Fibroblast of mammary gland (primary cell): ENCODE measurements at places on chromosomes 13 and 19.

- DNase-seq = peak; percentile 33
These were observed 289.9 kb downstream of the RFC3 start for GRCh38 chr13:34107806-34108205.

DNA sequence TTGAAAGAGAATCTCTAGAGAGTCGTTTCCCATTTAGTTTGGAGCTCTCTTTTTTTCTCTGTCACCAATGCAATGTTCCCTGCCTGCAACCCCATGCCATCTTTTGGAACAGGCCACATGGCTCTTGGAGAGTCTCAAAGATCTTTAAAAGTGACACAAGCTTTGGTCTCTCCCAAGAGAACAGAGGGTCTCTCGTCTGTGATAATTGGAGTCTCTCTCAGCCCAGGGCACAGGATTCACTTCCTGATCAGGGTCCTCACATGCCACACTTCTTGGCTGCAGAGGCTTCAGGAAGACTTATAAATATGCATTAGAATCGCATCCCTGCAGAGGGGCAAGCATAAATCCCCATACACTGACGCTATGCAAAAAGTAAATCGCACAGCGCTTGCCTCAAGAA, 240.5 kb downstream of the IRS2 start:
- no peak for DNase-seq

DNA sequence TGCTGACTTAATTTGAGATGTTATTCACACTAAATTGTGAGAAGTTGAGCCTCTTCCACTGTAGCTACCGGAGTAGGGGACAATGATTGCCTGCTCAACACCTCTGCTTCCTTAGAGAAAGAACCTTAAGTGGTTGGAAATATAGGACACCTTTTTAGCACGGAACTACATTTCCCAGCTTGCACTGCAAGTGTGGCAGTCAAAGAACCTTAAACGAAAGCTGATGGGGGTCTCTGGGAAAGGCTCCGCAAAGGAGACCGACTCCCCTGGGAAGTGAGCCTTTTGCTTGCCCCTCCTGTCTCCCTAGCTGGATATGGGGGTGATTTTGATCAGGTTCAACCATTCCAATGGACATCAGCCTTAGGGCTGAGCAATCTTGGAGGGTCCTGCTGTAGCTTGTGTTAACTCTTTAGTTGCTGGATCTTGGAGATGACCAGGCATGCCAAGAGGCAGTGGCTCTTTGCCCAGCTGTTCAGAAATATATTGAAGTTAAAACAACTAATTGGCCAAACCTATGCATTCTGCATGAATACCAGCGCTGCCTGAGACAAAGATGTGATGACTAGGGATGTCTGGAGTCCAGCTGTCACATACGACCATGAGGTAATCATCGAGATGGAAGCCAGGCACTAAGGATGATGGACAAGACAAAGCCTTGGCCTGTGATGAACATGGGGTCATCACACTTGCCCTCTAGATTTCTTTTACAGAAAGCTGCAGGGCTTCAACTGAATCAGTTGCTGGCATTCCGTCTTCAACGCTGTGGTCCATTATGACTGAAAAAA, 286.5 kb downstream of the FOXO1 start:
- DNase-seq = no peak

GRCh38 chr13:25288966-25289365, 1.7 kb upstream of the MTMR6 start:
- DNase-seq = no peak

GRCh38 chr13:80901530-80901929, 560.6 kb upstream of the SPRY2 start:
- no peak for DNase-seq
